ENCODE measurements at places on chromosomes 2 and 18.
A peak's percentile ranks its signal among the peaks of the same experiment; 100 is the strongest.

GRCh38 chr2:122414902-122415301, 659.5 kb downstream of the TSN start:
- DNase-seq = no peak

DNA sequence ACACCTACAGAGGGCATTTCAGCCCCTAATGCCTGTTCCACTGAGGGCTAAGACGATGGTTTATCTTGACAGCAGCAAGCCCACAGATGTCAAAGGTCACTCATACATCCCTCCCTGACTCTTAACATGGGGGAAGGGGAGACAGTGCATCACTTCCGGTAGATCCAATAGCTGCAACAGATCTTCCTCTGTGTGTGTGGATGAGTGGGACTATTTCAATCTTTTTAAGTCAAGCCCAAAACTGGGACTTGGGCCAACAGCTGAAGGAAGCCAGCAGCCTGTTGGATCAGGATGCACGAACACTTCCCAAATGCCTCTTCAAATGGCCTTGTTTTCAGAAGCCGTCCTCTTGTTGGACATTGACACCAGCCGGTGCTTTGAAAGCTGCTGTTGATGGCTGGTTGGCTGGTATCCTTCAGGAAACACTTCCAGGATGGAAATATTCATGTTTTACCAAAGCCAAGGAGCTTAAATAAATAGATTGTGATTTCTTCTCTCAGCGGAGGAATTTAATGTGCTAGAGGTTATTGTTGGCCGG, 59.2 kb downstream of the IL1R2 start:
- DNase-seq = no peak

DNA sequence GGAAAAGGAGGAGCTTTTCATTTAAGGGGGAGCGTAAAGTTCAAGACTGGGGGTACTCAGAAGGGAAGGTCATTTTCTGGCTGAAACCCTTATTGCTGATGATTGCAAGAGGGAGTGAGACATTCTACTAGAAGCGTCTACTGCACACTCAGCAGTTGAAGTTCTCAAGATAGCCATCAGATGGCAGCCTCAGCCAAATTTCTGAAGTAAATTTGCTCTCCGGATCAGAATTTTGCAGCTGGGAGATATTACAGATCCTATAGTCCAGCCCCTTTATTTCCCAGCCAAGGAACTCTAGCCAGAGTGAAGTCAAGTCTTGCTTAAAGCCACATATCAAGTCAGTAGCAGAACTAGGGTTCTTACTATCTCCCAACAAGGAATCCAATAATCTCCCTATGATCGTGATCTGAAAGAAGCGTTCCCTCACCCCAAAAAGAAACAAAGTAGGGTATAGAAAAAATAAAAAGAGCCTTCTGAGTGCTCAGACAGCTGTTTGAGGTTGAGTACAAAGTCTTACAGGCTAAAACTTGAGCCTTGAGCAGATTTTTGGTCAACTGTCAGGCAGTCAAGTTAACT, 24.0 kb downstream of the RAX start:
- peak; percentile 63 for DNase-seq

GRCh38 chr2:230929381-230930148, 4.5 kb upstream of the GPR55 start:
- no peak for DNase-seq

DNA sequence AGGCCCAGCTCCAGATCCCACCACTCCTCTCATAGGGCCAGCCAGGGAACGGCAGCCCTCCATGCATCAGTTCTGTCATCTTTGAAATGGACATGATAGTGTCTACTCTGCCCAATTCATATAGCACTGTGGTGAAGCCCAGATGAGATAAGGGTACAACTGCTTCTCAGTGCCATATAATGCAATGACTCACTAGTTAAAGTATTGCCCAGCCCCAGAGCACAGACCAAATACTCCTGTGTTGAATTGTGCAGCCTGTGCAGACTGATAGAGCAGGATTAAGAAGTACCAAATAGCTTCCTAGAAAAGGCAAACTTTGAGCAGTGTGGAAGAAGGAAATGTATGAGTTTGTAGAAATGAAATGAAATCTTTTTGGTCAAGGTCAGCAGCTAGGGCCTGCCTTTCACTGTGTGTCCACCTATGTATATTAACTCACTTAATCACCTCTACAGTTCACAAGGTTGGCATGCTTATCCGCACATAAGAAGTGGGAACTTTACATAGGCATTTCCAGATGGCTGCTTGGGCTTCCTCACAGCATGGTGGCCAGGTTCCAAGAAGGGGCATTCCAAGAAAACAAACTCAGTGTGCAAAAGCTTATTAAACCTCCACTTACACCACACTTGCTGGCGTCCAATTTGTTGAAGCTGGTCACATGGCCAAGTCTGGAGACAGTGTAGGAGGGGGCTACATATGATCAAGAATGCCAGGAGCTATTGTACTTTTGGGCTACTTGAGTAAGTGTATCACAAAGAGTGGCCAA, 102.8 kb upstream of the COPS8 start:
- no peak for DNase-seq

- peak; percentile 71 for DNase-seq
Observed at GRCh38 chr2:23925702-23926289, 1.1 kb downstream of the ATAD2B start.

DNA sequence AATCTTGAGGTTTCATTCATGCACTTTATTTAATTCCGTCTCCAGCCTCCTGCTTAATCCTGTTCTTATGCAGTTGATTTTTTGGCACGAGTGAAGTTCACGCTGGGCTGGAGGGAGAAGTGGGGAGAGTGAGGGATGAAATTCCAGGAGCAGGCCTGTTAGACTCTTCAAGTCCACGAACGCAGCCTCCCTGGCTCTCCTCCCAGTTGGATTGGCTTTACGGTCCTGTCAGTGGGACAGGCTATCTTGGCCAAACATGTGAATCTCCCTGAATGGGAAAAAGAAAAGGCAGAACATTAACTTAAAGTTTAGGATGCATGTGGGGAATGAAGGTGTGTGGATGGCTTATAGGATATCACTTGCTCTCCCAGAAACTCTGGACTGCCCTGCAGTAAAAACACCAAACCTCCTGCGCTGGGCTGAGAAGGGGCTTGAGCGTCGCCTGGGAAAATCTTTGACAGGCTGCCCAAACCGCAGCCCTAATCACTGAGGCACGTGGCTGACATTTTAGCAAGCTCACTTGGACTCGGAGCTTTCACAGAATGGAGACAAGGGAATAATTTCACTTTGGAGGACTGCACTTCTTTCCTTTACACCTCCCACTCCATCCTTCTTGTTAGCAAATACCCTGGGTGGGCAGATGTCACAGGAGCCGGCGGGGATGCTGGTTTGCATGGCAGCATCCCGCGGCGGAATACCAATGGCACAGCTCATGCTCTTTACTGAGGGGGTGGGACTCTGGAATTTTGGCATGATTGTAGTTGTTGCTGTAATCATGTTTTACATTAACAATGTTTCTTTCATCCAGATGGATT, 93.9 kb downstream of the ACKR3 start:
- DNase-seq = no peak

DNA sequence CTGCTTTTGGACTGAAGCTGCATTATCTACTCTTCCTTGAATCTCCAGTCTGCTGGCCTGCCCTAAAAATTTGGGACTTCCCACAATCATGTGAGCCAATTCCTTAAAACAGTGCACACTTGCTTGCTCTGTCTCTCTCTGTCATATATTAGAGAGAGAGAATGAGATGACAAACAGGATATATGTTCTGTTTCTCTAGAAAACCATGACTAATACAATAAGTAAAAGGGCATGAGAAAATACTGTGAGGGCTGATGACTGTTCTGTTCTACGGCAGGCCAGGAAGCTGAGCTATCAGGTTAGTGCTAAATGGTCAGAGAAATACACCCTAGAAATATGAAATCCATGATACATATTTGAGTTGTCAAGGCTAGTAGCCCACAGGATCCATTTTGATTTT, 1896.8 kb upstream of the CELF4 start:
- DNase-seq = no peak

DNA sequence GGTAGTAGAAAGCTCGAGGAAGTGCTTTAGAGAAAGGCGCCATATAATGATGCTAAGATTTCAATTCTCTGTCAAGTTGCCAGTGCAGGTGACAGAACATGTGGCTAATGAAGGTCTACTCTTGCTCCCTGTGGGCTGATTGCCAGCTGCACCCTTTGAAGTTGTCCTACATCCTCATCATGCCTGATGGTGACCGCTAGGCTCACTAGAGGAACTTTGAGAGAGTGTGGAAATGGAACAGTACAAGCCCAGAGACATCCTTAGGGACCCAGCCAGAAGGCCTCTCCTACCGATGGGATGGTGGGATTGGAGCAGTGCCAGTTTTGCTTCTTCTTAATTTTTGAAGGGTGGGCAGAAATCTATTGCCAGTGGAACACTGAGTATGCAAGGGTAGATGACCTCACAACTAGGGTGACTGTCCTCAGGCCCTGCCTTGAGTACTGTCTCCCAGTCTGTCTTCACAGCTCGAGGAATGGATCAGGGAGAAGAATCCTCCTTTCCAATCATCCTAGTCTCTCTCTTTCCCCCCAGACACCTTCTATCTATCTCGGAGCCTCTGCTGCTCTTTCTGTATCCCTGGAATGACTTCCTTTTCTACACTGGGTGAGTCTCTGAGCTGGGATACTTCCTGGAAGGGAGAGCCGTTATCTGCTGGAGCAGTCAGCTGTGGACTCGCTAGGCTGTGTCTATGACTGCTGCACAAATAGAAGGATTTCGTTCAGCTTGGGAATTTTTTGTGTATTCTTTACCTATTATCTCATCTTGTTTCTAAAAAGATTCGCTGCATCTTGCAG, 33.5 kb downstream of the LGALSL start:
- DNase-seq = no peak

DNA sequence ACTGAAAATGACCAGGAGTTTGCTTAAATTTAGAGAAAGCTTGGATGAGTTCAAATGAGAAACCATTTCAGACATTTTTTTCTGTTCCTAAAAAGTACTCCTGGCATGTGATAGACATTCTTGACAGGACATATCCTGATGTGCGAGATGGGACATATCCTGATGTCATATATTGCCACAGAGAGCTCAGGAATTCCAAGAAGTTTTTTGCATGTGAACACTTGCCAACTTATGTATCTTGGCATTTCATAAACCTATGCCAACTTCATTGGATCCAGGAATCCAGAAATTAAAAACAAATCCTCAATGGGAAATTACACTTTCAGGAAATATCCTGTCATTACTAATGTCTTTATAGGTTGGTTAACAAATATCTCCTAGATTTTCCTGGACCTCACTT, 2.9 kb upstream of the SERPINB3 start:
- DNase-seq = no peak

- DNase-seq = peak; percentile 37
Observed at GRCh38 chr2:46299365-46300263, 2.4 kb downstream of the EPAS1 start.

GRCh38 chr2:68263632-68264031, 11.3 kb upstream of the PPP3R1 start:
- no peak for DNase-seq

DNA sequence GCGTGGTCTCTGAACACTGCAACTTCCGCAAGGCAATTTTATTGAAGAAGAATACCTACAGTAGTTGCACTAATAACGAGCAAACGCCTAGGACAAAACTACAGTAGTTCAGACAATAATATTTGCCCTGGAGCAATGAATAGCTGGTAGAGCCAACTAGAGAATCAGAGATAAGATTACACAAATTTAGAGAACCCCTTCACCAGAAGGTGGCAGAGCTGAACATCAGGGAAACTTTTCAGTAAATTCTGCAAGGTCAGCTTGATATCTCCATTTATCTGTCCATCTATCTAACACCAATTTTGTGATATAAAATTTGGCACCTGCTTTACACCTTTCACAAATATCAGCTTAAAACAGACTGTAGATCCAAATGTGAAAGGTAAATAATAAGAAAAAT, 43.8 kb downstream of the CDH19 start:
- no peak for DNase-seq

GRCh38 chr2:138867341-138867740, 87.2 kb upstream of the NXPH2 start:
- no peak for DNase-seq

GRCh38 chr2:3186766-3187165, 190.9 kb downstream of the EIPR1 start:
- DNase-seq = no peak

DNA sequence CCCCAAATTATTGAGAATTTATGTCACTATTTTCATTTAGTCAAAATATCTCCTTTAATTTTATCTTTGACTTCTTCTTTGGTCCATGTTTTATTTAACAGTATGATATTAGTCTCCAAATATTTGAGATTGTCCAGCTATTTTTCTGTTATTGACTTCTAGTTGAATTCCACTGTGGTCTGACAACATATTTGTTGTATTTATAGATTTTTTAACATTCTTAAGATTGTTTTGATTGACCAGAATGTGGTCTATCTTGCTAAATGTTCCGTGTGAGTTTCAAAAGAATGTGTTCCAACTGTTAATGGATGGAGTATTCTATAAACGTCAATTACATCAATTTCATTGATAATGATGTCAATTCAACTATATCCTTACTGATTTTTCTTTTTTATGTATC, 1452.1 kb downstream of the SUCLG1 start:
- no peak for DNase-seq

DNA sequence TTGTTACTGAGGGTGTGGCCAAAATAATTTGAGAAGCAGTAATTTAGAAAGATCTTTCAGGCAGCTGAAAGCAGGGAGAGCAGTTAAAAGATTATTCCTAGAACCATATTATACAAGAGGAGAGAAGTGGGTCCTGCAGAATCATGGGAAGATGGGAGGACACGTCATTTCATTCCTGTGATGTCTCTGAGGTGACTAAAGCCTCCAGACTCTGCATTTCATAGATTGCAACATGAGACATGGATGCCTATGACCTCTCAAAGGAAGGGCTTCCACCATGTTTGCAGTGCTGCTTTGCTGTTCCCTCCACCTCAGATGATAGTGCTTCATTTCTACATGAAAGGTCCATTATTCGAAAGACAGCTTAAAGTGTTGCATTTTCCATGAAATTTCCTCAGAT, 788.4 kb downstream of the TSN start:
- no peak for DNase-seq

DNA sequence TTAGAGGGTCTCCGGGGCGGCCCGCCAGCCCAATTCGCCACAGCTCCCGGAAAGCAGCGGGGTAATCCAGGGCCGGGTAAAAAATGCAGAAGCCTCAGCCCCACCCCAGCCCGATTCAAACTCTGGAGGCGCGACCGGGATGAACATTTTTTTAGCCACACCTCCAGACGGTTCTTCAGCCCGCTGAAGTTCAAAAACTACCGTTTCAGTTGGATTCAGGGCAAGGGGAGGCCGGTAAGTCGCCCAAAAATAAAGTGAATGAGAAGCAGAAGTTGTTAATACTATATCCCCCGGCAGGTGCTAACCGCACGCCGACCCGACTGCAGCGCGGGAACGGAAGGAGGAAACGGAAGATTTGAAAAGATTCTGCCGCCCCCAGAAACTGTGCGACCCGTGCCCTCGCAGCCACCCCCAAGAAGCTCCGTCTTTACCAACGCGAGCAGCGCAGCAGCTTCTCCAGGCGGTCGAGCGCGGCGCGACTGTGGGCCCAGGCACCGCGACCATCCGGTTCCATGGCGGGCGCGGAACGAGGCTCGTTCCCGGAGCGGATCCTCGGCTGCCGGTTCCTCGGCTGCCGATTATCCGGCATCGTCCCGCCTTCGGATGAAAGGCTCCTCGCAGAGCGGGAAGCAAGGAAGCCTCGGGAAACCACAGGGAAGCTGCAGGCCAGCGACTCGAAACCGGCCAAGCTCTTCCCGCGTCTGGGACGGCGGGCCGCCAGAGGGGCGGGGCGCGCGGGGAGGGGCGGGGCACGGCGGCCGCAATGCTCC, at the start of gene BARD1:
Gene BARD1, minus strand, starts transcription at position 703 of the 770 bp plus-strand sequence. Its CDS starts 114 bp downstream, at position 589.
- DNase-seq = peak; percentile 54
